ENCODE measurements at places on chromosomes 16 and 17.

GRCh38 chr17:1787301-1787902 lies 25.5 kb downstream of the SERPINF1 start:
- DNase-seq, result peak; percentile 54

- peak; percentile 66 for DNase-seq
Observed at GRCh38 chr16:67857547-67858233, 10.2 kb upstream of the CENPT start.

DNA sequence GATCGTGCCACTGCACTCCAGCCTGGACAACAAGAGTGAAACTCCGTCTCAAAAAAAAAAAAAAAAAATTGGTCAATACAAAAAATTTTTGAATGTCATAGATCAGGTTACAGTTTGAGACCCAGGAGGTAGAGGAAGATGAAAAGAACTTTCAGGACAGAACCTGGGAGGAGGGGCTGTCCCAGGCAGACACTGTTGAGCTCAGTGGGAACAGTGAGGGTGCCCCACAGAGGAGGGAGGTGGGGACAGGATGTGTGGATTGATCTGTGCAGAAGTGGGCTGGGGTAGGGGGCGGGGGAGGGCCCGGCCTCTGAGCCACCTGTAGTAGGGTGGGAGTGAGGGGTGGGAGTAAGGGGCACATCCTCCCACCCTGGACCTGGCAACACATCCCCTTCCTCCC lies 58.3 kb downstream of the PRMT7 start:
- DNase-seq, result no peak

DNA sequence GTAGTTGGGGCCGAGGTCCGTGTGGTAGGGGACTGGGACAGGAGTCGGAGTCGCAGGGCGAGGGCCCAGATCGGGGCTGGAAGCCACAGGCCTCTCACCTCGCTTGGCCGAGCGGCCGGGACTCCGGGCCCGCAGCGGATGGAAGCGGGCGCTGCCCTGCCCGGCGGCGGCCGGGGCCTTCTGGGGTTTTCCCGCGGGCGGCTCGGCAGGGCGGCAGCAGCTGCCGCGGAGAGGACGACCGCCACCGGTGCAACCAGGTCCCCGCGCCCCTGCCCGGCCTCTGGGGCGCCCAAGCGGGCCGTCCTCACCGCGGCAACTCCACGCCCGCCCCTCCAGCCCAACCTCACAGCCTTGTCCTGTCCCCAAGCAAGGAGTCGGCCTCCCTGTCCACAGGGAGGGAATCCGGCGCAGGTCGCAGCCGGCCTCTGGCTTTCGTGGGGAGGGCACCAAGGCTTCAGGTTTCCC lies 15.6 kb upstream of the UTP6 start:
- no peak for DNase-seq

GRCh38 chr17:38908676-38909181 lies 16.7 kb upstream of the LASP1NB start:
- DNase-seq, result no peak

DNA sequence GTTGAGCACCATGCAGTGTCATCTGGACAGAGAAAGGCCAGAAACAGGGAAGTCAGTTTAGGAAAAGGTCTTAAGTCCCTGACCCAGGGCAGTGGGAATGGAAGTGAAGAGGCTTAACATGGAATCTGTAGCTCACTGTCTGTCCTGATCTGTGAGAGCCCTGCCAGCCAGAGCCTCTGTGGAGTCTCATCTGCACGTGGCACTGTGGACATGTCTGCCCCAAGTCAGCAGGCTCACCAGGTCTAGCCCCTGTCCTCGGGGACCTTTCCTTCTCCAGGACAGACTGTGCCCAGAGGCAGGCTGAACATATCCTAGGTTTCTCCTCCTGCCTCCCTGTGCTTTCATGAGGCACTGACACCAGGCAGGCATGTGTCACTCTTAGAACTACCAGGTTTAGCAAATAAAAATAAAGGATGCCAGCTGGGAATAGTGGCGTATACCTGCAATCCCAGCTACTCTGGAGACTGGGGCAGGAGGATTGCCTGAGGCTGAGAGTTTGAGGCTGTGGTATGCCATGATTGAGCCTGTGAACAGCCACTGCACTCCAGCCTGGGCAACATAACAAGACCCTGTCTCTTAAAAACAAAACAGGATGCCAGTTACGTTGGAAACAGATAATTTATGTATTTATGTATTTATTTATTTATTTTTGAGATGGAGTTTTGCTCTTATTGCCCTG lies 22.4 kb downstream of the UNK start:
- DNase-seq, result no peak

DNA sequence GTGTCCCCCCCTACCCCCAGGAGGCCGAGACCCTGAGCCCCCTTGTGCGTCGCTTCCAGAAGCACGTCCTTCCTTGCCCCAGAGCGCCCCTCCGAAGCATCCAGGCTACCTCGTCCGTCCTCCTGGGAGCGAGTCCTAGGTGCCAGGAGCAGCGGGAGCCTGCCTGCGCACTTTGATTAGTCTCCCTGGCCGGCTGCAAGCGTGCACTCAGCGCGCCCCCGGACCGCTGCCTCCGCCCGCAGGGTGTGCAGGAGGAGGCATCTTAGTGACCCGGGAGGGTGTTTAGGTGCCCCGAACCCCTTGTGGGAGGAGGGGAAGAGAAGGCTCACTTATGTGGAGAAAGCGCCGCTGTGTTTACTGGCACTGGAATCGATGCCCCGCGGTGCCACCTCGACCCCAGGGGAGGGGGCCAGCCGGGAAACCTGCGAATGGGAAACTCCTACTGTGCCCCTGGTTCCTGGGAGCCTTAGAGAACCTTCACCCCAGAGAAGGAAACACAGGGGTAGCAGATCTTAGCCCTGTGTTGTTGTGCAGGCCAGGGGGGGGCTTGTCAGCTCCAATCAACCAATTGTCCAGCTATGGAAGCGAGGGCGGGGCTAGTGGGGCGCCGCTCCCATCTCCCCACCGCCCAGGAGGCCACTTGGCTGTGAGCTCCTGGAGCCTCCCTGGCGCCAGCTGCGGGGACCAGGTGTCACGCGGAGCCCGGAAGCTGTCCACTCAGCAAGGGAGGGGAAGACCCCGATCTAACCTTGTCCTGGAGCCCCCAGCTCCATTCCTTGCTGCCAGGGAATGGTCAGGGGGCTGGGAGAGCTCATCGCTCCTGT lies 922.8 kb upstream of the EEF2KMT start:
- DNase-seq, result no peak

All from GOT3 (cell line).